ENCODE measurements at places on chromosomes 2 and 18. TPM values are rescaled to one million over a fixed set of nuclear protein-coding genes. Genes with fewer than 3 reads are reported as not detected.

SIX3 gene
- total RNA-seq = not detected

NBAS gene
- 42.4 TPM for total RNA-seq

AFF3 gene
- 57.3 TPM for total RNA-seq

DNA sequence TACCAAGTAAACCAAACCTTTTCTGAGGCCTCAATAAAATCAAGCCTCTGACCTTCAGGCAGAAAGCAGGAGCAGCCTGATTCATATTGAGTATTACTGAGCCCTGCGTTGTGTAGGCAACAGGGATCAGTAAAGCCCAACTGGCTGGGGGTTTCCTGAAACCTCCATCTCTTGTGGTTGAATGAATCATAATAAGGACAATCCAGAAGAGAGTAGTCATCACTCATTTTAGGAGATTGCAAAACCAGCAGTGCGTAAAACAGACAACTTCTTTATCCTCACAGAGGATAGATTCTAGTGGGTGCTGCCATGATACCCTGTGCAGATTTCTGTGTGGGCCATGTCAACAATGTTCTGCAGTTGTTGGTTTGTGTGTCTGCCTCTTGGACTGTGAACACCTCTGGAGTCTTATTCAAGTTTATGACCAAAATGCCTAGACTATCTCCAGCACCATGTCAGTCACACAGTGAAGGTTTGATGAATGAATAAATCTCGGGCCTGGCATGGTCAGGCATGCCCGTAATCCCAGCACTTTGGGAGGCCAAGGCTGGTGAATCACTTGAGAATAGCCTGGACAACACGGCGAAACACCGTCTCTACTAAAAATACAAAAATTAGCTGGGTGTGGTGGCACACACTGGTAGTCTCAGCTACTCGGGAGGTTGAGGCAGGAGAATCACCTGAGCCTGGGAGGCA is 51.8 kb upstream of the RAB27B start:
- no peak overlapping the region for H3K4me3 ChIP-seq
- no peaks in the 10 kb centered on the region for H3K27me3 ChIP-seq
- no peaks in the 10 kb centered on the region for H3K4me1 ChIP-seq
- no peak overlapping the region for H3K27ac ChIP-seq
- no peaks in the 10 kb centered on the region for H3K36me3 ChIP-seq

DNA sequence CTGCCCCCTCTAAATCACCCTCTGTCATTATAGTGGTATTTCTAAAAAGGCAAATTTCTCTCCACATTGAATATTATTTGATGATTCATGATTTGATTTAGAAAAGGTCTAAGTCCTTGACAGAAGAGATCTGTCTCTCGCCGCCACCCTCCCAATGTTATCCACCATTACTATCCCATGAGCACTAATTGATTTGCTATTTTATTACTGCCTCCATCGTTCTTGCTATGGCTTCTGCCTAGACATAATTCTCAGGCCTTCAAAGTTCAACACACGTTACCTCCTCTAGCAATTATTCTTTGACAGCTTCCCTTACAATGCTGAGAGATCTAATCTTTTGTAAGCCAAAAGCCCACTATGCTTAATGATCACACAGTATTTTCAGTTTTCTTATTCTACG is 507.0 kb upstream of the CHAC2 start:
- no peak for DNase-seq
- H3K27ac ChIP-seq = no peak overlapping the region
- no peaks in the 10 kb centered on the region for H3K36me3 ChIP-seq
- H3K4me1 ChIP-seq = no peaks in the 10 kb centered on the region
- H3K4me3 ChIP-seq = no peak overlapping the region

GRCh38 chr2:218709908-218710307 is 727 bp upstream of the TTLL4 start:
- H3K27ac ChIP-seq = no peak overlapping the region
- peaks cover 10% of the 10 kb centered on the region for H3K4me1 ChIP-seq
- no peak for DNase-seq
- peak overlapping the region; percentile 96 for H3K4me3 ChIP-seq
- no peaks in the 10 kb centered on the region for H3K36me3 ChIP-seq
- H3K27me3 ChIP-seq = no peaks in the 10 kb centered on the region

GRCh38 chr2:224999754-225000153 is 42.5 kb downstream of the DOCK10 start:
- peaks cover 4% of the 10 kb centered on the region for H3K4me1 ChIP-seq
- H3K27ac ChIP-seq = no peak overlapping the region
- no peaks in the 10 kb centered on the region for H3K27me3 ChIP-seq
- DNase-seq = no peak

- H3K4me3 ChIP-seq = no peak overlapping the region
- H3K36me3 ChIP-seq = no peaks in the 10 kb centered on the region
- DNase-seq = no peak
- H3K27me3 ChIP-seq = peaks cover 24% of the 10 kb centered on the region
These were observed 6.4 kb downstream of the TWIST2 start for GRCh38 chr2:238854246-238854645.

DNA sequence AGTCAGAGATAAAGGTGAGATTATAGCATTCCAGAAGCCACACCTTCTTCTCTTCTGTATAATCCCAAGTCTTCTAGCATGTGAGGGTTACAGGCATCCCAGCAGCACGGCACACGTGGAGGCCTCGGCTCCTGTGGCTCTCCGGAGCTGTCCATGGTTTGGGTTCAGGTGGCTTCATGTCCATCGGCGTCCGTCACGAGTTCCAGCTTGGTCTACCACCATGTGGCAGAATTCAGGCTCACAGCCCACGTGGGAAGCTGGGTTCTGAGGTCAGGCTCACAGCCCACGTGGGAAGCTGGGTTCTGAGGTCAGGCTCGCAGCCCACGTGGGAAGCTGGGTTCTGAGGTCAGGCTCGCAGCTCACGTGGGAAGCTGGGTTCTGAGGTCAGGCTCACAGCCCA is 378.3 kb upstream of the SALL3 start:
- no peak for DNase-seq
- H3K4me1 ChIP-seq = no peaks in the 10 kb centered on the region
- H3K36me3 ChIP-seq = no peaks in the 10 kb centered on the region
- no peak overlapping the region for H3K4me3 ChIP-seq
- H3K27ac ChIP-seq = no peak overlapping the region
- H3K27me3 ChIP-seq = no peaks in the 10 kb centered on the region

GRCh38 chr2:125006676-125007075 is 981.6 kb downstream of the CNTNAP5 start:
- DNase-seq = no peak
- H3K4me3 ChIP-seq = no peak overlapping the region
- H3K4me1 ChIP-seq = no peaks in the 10 kb centered on the region
- H3K36me3 ChIP-seq = no peaks in the 10 kb centered on the region

DNA sequence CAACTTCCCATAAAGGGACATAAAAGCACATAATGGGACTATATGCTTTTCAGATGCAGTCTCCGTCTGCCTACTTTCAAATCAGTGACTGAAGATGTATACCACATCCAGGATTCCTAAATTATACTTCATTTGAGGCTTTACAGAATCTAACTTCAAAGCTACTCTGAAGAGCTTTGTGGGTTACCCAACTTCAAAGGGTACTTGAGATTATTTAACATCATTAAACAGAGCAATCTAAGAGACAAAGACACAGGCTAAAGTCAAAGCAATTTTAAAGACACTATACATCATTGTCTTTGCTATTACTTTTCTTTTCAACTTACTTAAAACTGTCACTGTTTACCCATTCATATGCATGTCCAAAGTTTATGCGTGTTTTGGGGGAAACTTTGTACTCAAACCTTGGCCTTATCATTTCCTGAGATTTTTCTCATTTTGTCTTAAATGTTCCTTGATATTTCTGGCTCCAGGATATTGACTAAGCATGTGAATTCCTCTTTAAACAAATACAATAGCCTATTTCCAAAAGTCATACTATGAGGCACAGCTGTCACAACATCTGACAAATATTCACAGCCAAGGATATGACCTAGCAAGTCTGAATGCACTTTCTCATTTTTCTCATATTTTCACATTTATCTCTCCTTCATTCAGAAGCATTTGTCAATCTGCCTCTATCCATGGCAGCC is 1985.1 kb upstream of the PIK3C3 start:
- no peaks in the 10 kb centered on the region for H3K36me3 ChIP-seq
- H3K27me3 ChIP-seq = no peaks in the 10 kb centered on the region
- no peaks in the 10 kb centered on the region for H3K4me1 ChIP-seq
- no peak for DNase-seq

DNA sequence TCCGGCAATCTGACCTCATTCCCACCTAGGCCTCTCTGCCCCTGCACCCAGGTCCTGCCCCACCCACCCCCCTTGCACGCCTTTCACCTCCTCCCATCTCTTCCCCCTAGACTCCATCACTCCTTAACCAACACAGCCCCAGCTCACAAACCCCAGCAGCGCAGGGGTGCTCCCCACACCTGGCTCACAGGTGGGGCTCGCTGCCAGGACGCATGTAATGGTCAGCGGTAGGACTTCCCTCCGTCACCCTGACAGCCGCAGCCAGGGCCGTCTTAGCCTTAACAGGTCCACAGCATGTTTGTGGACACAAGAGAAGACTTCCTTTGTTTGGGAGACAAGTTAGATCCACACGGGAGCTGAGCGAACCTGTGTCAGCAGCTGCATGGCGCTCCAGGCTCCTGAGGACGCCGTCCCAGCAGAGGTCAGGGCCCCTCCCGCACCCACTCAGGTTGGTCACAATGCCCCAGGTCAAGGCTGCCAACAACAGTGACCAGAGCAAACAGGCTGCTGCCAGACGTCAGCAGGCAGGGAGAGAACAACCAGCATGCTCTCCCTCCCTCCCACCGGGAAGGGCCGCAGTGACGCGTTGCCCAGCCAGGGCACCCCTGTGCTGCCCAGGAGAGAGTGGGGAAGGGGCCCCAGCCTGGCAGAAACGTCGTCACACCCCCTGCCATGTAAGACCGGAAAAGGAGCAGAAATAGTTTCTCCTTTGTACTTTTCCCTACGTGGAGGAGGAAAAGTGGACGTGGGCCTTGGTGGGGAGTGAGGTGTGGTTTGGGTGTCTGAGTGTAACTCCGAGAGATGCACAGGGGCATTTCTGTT is 68.0 kb downstream of the PXDN start:
- H3K4me3 ChIP-seq = no peak overlapping the region
- peaks cover 65% of the 10 kb centered on the region for H3K36me3 ChIP-seq
- H3K4me1 ChIP-seq = peaks cover under 1% of the 10 kb centered on the region
- no peaks in the 10 kb centered on the region for H3K27me3 ChIP-seq
- peak; percentile 37 for DNase-seq
- no peak overlapping the region for H3K27ac ChIP-seq

- H3K27me3 ChIP-seq = peaks cover 4% of the 10 kb centered on the region
- peaks cover 47% of the 10 kb centered on the region for H3K4me1 ChIP-seq
- H3K27ac ChIP-seq = peak overlapping the region; percentile 99
- DNase-seq = peak; percentile 80
These were observed 773 bp downstream of the MBP start for GRCh38 chr18:77131652-77132368.

DNA sequence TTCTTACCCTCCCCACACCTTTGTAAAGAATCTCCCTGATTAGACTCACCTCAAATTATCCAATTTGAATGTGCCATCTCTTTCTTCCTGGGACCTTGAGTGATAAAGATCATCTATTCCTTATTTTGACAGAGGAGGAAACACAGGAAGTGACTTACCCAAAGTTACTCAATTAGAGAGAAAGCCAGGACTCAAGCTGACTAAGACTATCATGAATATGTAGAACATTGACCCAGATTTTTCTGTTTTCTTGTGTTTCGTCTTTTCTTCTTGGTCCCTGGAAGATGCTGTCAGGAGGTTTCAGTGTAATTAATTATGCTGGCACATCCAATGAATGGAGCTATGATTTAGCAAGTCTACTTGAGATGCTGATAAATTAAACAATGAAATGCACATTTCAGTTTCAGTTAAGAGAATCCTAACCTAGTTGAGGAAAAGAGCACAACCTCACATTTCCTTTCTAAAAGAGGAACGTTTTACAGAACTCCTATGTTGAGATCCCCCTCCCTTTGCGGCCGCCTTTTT is 380.4 kb downstream of the CLIP4 start:
- no peaks in the 10 kb centered on the region for H3K4me1 ChIP-seq
- H3K27me3 ChIP-seq = no peaks in the 10 kb centered on the region
- H3K4me3 ChIP-seq = no peak overlapping the region
- no peak for DNase-seq
- no peak overlapping the region for H3K27ac ChIP-seq
- no peaks in the 10 kb centered on the region for H3K36me3 ChIP-seq

DNA sequence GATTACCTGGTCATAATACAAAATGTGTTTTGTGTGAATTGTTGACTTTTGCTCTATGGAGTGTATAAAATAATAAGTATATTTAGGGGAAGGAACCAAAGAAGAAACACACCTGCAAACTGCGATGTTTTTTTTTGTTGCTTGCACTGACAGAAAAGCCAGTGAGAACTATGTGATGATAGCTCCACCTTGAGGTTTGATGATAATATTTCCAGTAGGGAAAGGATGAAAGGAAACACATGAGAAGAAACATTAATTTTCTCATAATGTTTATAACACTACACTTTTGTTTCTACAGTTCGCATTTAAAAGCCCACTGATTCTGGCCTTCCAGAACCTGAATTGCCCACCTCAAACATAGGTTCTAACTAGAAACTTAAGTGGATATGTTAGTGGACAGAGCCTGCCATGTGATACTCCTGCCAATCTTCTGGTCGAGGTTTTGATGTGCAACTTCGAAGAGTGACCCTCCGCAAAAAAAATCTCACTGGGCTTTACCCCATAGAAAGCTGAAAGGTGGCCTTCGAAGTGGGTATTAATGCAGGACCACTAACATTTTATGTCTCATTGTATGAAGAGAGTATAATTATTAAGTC is 476.4 kb upstream of the SPHKAP start:
- no peak overlapping the region for H3K27ac ChIP-seq
- no peaks in the 10 kb centered on the region for H3K27me3 ChIP-seq
- no peaks in the 10 kb centered on the region for H3K4me1 ChIP-seq
- no peaks in the 10 kb centered on the region for H3K36me3 ChIP-seq
- no peak for DNase-seq
- H3K4me3 ChIP-seq = no peak overlapping the region

- no peaks in the 10 kb centered on the region for H3K27me3 ChIP-seq
- peak overlapping the region; percentile 24 for H3K27ac ChIP-seq
- DNase-seq = no peak
- H3K4me3 ChIP-seq = no peak overlapping the region
- no peaks in the 10 kb centered on the region for H3K36me3 ChIP-seq
These were observed 6.6 kb downstream of the GALNT5 start for GRCh38 chr2:157264099-157264498.

DNA sequence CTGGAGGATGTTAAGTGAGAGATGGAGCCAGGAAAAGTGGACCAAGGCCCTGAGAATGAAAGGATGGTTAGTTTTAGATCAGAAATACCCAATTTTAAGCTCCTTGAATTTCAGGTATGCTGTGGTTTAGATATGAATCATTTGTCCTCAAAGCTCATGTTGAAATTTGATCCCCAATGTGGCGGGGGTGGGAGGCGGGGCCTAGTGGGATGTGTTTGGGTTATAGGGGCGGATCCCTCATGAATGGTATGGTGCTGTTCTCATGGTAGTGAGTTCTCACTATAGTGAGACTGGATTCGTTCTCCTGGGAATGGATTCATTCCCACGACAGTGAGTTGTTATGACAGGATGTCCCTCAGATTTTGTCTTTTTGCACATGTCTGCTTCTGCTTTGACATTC is 11.4 kb downstream of the MYO5B start:
- H3K4me1 ChIP-seq = no peaks in the 10 kb centered on the region
- DNase-seq = no peak
- H3K4me3 ChIP-seq = no peak overlapping the region
- no peaks in the 10 kb centered on the region for H3K36me3 ChIP-seq
- H3K27me3 ChIP-seq = no peaks in the 10 kb centered on the region
- H3K27ac ChIP-seq = no peak overlapping the region

- H3K27me3 ChIP-seq = no peaks in the 10 kb centered on the region
- H3K4me3 ChIP-seq = no peak overlapping the region
- H3K27ac ChIP-seq = no peak overlapping the region
These were observed 166.8 kb downstream of the TMEM200C start for GRCh38 chr18:5728531-5728930.
